ENCODE measurements at places on chromosomes 13 and 19. TPM values are rescaled to one million over a fixed set of nuclear protein-coding genes. Genes with fewer than 3 reads are reported as not detected.

- no peaks in the 10 kb centered on the region for H3K36me3 ChIP-seq
- no peaks in the 10 kb centered on the region for H3K27me3 ChIP-seq
- no peaks in the 10 kb centered on the region for H3K4me1 ChIP-seq
- DNase-seq, result peak; percentile 11
- H3K27ac ChIP-seq, result no peak overlapping the region
- H3K4me3 ChIP-seq, result no peak overlapping the region
Observed at GRCh38 chr13:29418026-29418425, 177.5 kb downstream of the SLC7A1 start.

DNA sequence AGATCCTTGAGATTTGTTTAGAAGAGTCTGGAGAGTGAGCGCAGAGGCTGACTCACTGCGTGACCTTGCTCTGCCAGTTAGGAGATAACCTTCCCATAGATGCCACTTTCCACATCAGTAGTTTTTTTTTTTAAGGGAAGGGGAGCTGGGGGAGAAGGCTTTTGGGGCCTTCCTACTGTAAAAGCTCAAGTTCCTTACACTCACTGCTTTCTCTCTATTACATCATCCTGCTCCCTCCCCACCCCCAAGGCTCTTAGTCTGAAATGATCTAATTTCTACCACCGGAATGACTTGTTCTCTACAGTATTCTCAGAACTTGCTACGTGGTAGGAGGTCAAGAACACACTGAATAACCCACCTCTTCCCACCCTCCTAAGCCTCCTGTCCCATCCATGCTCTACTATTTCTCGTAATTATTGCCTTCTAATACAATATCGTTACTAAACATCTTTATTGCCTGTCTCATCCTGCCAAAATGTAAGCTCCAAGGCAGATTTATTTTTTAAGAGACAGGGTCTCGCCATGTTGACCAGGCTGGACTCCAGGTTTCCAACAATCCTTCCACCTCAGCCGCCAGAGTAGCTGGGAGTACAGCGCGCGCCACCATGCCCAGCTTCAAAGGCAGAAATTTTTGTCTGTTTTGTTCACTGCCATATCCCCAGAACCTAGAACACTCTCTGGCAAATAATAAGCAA, 1.2 kb downstream of the LONP1 start:
- peak overlapping the region; percentile 99 for H3K27ac ChIP-seq
- peak; percentile 81 for DNase-seq
- peak overlapping the region; percentile 98 for H3K4me3 ChIP-seq
- H3K27me3 ChIP-seq, result no peaks in the 10 kb centered on the region
- peaks cover 41% of the 10 kb centered on the region for H3K36me3 ChIP-seq

DNA sequence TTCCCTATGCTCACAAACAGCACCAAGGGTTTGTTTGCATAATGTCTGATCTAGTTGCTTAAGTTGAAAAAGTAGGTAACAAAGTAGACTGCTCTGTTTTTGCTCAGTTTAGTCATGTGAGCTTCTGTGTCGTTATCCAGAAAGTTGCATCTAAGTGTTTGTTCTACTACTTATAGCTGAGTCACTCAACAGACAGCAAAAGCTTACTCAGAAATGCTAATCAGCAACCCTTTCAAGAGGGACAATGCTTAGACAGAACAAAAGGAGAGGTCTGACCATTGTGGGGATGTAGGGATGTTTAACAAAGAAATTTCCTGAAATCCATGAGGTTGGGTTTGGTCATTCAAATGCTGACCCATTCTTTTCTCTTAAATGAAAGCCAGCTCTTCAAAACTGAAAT, 106.4 kb downstream of the ATP8A2 start:
- no peaks in the 10 kb centered on the region for H3K27me3 ChIP-seq
- peak; percentile 4 for DNase-seq
- H3K4me1 ChIP-seq, result no peaks in the 10 kb centered on the region
- no peak overlapping the region for H3K27ac ChIP-seq
- no peak overlapping the region for H3K4me3 ChIP-seq

DNA sequence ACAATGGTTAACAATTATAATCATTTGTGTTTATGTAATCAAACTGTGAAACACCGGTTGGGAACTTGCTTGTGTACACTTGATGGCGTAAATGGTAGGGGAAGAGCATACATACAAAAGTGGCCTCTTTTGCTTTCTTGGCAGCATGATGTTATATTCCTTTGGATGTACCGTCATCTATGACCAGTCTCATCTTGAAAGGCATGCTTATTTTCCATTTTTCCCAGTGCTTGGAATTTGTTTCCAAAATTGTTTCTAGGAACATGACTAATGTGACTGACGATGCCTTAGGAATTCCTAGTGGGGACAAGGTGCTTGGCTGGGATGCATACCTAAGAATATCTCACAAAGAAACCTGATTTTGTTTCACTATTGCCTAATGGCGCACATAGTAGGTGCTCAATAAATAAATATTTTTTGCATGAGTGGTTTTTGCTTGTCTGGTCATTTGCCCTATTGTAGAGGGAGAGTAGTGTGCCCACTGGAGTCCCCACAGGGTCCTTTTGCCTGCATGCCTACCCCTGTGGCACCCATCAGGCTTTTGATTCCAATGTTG, 45.5 kb downstream of the SAE1 start:
- no peak for DNase-seq
- H3K36me3 ChIP-seq, result peaks cover 83% of the 10 kb centered on the region
- no peaks in the 10 kb centered on the region for H3K4me1 ChIP-seq

GRCh38 chr19:54653181-54653809, 9.5 kb upstream of the LILRB4 start:
- no peaks in the 10 kb centered on the region for H3K36me3 ChIP-seq
- no peaks in the 10 kb centered on the region for H3K4me1 ChIP-seq
- no peak overlapping the region for H3K27ac ChIP-seq
- no peak overlapping the region for H3K4me3 ChIP-seq

GRCh38 chr19:46482631-46483030, 11.3 kb upstream of the PNMA8A start:
- peaks cover 5% of the 10 kb centered on the region for H3K4me1 ChIP-seq
- H3K36me3 ChIP-seq, result no peaks in the 10 kb centered on the region
- no peak for DNase-seq
- no peak overlapping the region for H3K4me3 ChIP-seq

DNA sequence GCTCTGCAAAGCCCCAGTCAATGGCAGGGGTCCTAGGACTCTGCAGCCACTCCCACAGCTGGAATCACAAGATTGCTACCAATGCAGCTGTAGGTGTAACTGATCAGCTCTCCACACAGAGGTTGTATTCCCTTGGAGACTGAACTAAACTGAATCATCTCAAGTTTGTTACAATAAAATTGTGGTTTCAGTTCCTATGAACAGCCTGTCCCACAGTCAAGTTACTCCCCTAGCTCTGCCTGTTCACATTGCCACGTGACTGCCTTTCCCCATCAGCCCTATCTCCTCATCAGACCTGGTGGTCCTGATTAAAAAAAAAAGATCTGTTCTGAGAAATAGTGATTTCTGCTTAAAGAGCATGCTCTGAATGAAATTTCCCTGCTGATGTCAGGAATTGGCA, 287.9 kb upstream of the NBEA start:
- H3K4me1 ChIP-seq, result no peaks in the 10 kb centered on the region
- H3K27me3 ChIP-seq, result no peaks in the 10 kb centered on the region
- no peak overlapping the region for H3K27ac ChIP-seq

DNA sequence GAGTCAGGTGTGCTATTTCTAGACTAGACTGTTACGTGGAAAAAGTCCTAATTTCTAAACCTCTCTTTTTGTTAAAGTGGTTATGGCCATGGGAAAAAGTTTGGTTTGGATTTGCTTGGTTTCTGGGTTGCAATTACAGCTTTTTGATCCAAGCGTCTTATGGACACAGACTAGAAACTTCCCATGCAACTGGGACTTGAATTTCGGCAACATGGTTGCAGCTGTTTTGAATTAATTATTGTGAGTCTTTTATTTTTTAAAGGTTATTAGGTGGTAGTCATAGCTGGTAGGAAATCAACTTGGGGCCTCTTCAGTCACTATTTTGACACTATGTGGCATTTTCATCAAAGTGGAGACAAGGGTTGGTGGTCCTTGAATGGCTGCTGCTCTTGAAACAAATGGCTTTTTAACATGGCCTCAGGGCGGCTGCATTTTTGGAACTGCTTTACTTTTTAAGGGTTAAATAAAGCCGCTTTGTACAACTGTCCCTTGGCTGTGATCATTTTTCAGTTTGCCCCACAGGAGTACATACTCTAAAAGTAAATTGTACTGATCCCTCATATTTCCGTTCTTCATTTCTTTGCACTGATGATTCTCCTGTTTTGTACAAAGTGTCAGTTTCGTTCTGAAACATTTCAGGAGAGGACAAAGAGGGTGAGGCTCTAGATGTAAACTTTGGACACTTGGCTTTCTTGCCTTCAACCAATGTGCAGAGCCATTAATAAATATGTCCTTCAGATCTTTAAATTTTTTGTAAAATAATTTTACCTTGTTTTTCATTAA, 15.9 kb downstream of the HNRNPM start:
- H3K4me1 ChIP-seq, result no peaks in the 10 kb centered on the region
- no peak overlapping the region for H3K27ac ChIP-seq
- peaks cover 100% of the 10 kb centered on the region for H3K36me3 ChIP-seq
- H3K4me3 ChIP-seq, result no peak overlapping the region
- H3K27me3 ChIP-seq, result no peaks in the 10 kb centered on the region

DNA sequence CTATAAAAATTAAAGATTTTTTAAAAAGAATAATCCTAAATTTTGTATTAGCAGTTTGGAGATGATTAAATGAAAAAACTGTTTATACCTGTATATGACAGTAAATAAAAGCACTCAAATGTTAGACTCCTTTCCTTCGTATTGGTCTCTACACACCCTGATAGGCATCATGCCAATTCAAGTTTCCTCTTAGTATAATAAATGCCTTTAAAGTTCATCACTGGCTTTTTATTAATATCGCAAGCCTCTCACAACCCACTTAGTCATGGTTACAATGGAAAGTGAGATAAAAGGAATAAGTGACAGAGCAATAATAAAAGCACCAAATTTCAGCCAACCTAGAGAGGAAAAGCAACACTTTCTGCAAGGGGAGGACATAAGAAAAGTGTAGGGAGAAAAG, 102.2 kb downstream of the PIBF1 start:
- DNase-seq, result no peak
- H3K4me1 ChIP-seq, result no peaks in the 10 kb centered on the region
- no peak overlapping the region for H3K27ac ChIP-seq

DNA sequence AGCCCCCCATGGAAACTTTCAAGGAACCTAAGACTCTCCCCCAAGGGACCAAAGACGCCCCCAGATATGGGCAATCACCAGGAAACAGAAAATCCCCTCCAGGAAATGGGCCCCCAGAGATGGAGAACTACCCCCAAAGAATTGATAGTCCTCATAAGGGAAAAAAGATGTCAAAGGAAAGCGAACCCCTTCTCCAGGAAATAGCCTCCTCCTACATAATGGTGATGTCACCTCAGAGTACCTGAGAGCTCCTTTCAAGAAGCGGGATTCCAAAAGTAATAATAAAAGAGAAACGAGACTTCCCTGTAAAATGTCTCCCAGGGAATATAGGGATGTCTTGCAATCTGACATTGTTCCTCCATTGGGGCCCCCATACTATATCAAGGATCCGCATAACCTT, 1.1 kb downstream of the CDKN2D start:
- no peak for DNase-seq
- H3K4me1 ChIP-seq, result peaks cover 31% of the 10 kb centered on the region
- H3K4me3 ChIP-seq, result peak overlapping the region; percentile 79
- H3K27ac ChIP-seq, result no peak overlapping the region
- no peaks in the 10 kb centered on the region for H3K27me3 ChIP-seq

DNA sequence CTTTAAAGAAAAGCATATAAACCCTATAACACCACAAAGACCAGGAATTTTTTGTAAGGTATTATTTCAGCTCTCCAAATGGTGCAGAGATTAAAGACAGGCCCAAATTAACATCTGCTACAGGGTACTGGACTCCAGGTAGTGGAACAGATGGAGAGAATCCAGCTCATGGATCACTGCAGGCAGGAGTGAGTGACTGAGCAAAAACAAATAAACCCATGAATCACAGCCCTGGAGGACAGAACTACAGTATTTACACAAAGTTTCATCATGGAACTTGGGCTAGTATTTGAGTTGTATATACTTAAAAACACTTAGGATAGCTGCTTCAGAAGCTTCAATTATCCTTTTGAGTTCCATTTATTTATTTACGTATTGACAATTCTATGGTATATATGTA, 132.8 kb upstream of the SPRY2 start:
- H3K27ac ChIP-seq, result no peak overlapping the region
- no peak overlapping the region for H3K4me3 ChIP-seq
- no peaks in the 10 kb centered on the region for H3K36me3 ChIP-seq

DNA sequence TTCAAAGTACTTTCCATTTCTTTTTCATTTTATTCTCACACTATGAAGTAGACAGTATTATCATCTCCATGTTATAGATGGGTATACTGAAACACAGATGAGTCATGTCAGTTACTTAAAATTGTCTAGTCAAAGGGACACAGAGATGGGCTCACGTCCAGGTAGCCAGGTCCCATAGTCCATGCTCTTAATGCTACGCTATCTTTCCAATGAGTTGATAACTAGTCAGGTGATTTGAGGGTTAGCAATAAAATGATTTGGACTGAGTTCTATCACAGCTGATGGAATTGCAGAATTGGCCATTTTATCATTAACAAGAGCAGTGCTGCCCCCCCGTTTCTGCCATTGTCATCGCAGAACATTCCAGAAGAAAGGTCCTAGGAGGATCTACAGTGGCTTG, 318.9 kb downstream of the DLEU7 start:
- H3K36me3 ChIP-seq, result no peaks in the 10 kb centered on the region
- DNase-seq, result no peak
- H3K27ac ChIP-seq, result no peak overlapping the region
- no peaks in the 10 kb centered on the region for H3K27me3 ChIP-seq
- peaks cover 7% of the 10 kb centered on the region for H3K4me1 ChIP-seq

GRCh38 chr19:11496391-11497163, 9.1 kb downstream of the ZNF653 start:
- H3K36me3 ChIP-seq, result peaks cover 11% of the 10 kb centered on the region
- no peak overlapping the region for H3K4me3 ChIP-seq
- H3K27me3 ChIP-seq, result no peaks in the 10 kb centered on the region
- H3K27ac ChIP-seq, result peak overlapping the region; percentile 39
- DNase-seq, result peak; percentile 87

GRCh38 chr13:94028650-94029049, 450.8 kb downstream of the DCT start:
- H3K36me3 ChIP-seq, result no peaks in the 10 kb centered on the region
- H3K4me3 ChIP-seq, result no peak overlapping the region
- no peak overlapping the region for H3K27ac ChIP-seq
- DNase-seq, result no peak

GRCh38 chr19:29845574-29846176, 33.9 kb downstream of the CCNE1 start:
- H3K27me3 ChIP-seq, result peaks cover 19% of the 10 kb centered on the region
- H3K36me3 ChIP-seq, result no peaks in the 10 kb centered on the region
- peak overlapping the region; percentile 73 for H3K4me3 ChIP-seq
- peaks cover 24% of the 10 kb centered on the region for H3K4me1 ChIP-seq

- H3K4me1 ChIP-seq, result no peaks in the 10 kb centered on the region
- H3K36me3 ChIP-seq, result no peaks in the 10 kb centered on the region
- no peak overlapping the region for H3K4me3 ChIP-seq
- H3K27ac ChIP-seq, result no peak overlapping the region
Observed at GRCh38 chr13:29164116-29164515, 344.0 kb downstream of the MTUS2 start.

The CFAP97D2 gene
- total RNA-seq, result not detected

The FFAR3 gene
- total RNA-seq, result not detected

The CGB2 gene
- total RNA-seq, result not detected

The TNFSF9 gene
- 18.9 TPM for total RNA-seq

The URAD gene
- not detected for total RNA-seq

The SPRY2 gene
- total RNA-seq, result 6.8 TPM

Data from K562 (cell line).